ENCODE measurements at places on chromosomes 7 and 10. TPM values are rescaled to one million over a fixed set of nuclear protein-coding genes. Genes with fewer than 3 reads are reported as not detected.

The SLC37A3 gene
- total RNA-seq = 20.5 TPM

DNA sequence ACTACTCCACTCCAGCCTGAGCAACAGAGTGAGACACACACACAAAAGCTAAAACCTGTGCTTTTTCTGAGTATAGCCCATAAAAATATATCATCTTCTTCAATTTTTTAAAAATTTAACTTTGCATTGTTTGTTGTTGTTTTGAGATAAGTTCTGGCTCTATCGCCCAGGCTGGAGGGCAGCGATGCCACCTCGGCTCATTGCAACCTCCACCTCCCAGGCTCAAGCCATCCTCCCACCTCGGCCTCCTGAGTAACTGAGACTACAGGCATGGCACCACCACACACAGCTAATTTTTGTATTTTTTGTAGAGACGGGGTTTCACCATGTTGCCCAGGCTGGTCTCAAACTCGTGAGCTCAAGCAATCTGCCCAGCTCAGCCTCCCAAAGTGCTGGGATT lies 14.3 kb upstream of the TLX1 start:
- H3K27ac ChIP-seq = no peak overlapping the region
- H3K4me3 ChIP-seq = no peak overlapping the region
- H3K27me3 ChIP-seq = peaks cover 14% of the 10 kb centered on the region

The GIMAP6 gene
- 5.4 TPM for total RNA-seq

DNA sequence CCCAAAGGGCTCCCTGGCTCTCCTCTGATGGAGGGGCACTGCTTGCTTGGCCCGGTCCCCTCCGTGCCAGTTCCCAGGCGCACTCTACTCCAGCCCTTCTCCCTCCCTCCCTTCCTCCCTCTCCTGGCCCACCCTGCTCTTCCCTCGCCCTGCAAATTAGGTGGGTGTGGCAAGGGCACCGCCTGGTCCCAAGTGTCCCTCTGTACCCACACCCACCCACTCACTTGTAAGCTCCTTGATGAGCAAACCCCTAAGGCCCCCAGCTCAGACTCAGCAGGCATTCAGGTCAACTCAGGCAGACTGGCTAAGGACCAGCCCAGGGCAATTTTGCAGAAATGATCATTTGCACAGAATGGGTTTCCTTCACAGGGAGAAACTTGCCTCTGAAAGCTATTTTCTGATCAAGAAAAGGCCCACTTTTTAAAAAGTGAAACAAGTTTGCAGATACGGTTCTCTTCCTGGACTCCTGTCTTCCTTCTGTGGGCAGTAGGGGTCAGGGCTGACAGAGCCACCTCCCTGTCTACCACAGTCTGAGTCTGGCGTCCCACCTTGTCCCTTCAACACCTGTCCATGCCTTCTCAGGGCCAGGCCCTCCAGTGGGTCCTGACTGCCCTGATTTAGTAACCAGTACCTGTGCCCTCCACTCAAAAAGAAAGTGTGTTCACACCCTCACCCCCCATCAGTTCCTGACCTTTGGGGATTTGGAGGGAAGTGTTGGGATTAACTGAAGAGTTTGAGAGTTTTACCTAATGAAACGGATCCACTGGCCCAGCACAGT lies 28.3 kb downstream of the C10orf71 start:
- H3K36me3 ChIP-seq = no peaks in the 10 kb centered on the region
- no peak overlapping the region for H3K27ac ChIP-seq
- H3K4me1 ChIP-seq = no peaks in the 10 kb centered on the region
- no peaks in the 10 kb centered on the region for H3K27me3 ChIP-seq
- H3K4me3 ChIP-seq = no peak overlapping the region

GRCh38 chr7:159000859-159001435 lies 143.7 kb downstream of the VIPR2 start:
- peaks cover 11% of the 10 kb centered on the region for H3K4me1 ChIP-seq
- H3K27ac ChIP-seq = no peak overlapping the region
- H3K36me3 ChIP-seq = no peaks in the 10 kb centered on the region
- H3K27me3 ChIP-seq = no peaks in the 10 kb centered on the region
- DNase-seq = no peak

- H3K27ac ChIP-seq = no peak overlapping the region
- no peak overlapping the region for H3K4me3 ChIP-seq
- peaks cover 10% of the 10 kb centered on the region for H3K4me1 ChIP-seq
- H3K27me3 ChIP-seq = no peaks in the 10 kb centered on the region
Measured at GRCh38 chr10:87585565-87586514, 73.8 kb upstream of the PAPSS2 start.

The STEAP1B gene
- total RNA-seq = 13.1 TPM

The CDK14 gene
- 0.53 TPM for total RNA-seq

The OGDHL gene
- total RNA-seq = under 0.01 TPM

DNA sequence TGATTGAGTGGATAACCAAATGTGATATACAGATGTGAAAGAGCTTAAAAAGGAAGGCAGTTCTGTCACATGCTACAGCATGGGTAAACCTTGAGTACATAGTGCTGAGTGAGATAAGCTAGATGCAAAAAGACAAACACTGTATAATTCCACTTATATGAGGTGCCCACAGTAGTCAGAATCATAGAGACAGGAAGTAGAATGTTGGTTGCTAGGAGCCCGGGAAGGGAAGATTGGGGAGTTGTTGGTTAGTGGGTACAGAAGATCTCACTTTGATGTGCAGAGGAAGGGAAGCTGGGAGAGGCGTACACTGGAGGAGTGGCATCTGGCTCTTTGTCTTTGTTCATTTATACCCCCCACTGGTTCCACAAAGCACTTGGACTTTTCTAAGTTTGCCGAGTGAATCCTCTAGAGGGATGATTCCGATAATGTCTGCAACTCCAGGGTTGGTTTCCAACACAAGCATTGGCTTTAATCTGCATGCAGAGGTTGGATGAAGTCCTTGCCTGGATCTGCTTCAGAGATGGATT lies 39.5 kb downstream of the TSPAN14 start:
- H3K27ac ChIP-seq = peak overlapping the region; percentile 94
- no peak for DNase-seq
- H3K36me3 ChIP-seq = peaks cover 18% of the 10 kb centered on the region
- peaks cover 46% of the 10 kb centered on the region for H3K4me1 ChIP-seq
- no peaks in the 10 kb centered on the region for H3K27me3 ChIP-seq
- H3K4me3 ChIP-seq = no peak overlapping the region

GRCh38 chr10:9219860-9220259 lies 1165.4 kb downstream of the GATA3 start:
- H3K27me3 ChIP-seq = no peaks in the 10 kb centered on the region
- no peak overlapping the region for H3K4me3 ChIP-seq
- no peak overlapping the region for H3K27ac ChIP-seq
- no peaks in the 10 kb centered on the region for H3K36me3 ChIP-seq
- H3K4me1 ChIP-seq = no peaks in the 10 kb centered on the region

The SFXN4 gene
- total RNA-seq = 24.0 TPM

GRCh38 chr7:119782286-119782685 lies 490.7 kb upstream of the KCND2 start:
- H3K27ac ChIP-seq = no peak overlapping the region
- H3K4me1 ChIP-seq = no peaks in the 10 kb centered on the region
- DNase-seq = no peak
- no peaks in the 10 kb centered on the region for H3K36me3 ChIP-seq
- H3K4me3 ChIP-seq = no peak overlapping the region

The GDF2 gene
- total RNA-seq = not detected

- no peaks in the 10 kb centered on the region for H3K27me3 ChIP-seq
- H3K36me3 ChIP-seq = no peaks in the 10 kb centered on the region
- no peak overlapping the region for H3K27ac ChIP-seq
- no peaks in the 10 kb centered on the region for H3K4me1 ChIP-seq
Measured at GRCh38 chr10:43461950-43462349, 25.0 kb downstream of the ZNF487 start.

GRCh38 chr10:123270806-123271205 lies 116.6 kb downstream of the BUB3 start:
- no peaks in the 10 kb centered on the region for H3K4me1 ChIP-seq
- no peaks in the 10 kb centered on the region for H3K36me3 ChIP-seq
- no peak overlapping the region for H3K27ac ChIP-seq
- H3K4me3 ChIP-seq = no peak overlapping the region
- no peak for DNase-seq

GRCh38 chr7:32326078-32326477 lies 164.1 kb downstream of the LSM5 start:
- H3K36me3 ChIP-seq = no peaks in the 10 kb centered on the region
- no peak overlapping the region for H3K27ac ChIP-seq
- no peak for DNase-seq
- no peaks in the 10 kb centered on the region for H3K4me1 ChIP-seq

- H3K36me3 ChIP-seq = no peaks in the 10 kb centered on the region
- no peaks in the 10 kb centered on the region for H3K27me3 ChIP-seq
- no peak overlapping the region for H3K4me3 ChIP-seq
- DNase-seq = no peak
- H3K4me1 ChIP-seq = peaks cover 4% of the 10 kb centered on the region
- no peak overlapping the region for H3K27ac ChIP-seq
Measured at GRCh38 chr10:31152421-31153135, 120.9 kb upstream of the ZNF438 start.

The PPIA gene
- 1,726 TPM for total RNA-seq

- H3K27ac ChIP-seq = no peak overlapping the region
- H3K36me3 ChIP-seq = no peaks in the 10 kb centered on the region
- H3K4me1 ChIP-seq = no peaks in the 10 kb centered on the region
- no peaks in the 10 kb centered on the region for H3K27me3 ChIP-seq
Measured at GRCh38 chr7:36683111-36683510, 41.2 kb downstream of the AOAH start.

GRCh38 chr7:38584443-38585210 lies 46.5 kb downstream of the AMPH start:
- no peak overlapping the region for H3K27ac ChIP-seq
- H3K4me1 ChIP-seq = no peaks in the 10 kb centered on the region
- no peak for DNase-seq

DNA sequence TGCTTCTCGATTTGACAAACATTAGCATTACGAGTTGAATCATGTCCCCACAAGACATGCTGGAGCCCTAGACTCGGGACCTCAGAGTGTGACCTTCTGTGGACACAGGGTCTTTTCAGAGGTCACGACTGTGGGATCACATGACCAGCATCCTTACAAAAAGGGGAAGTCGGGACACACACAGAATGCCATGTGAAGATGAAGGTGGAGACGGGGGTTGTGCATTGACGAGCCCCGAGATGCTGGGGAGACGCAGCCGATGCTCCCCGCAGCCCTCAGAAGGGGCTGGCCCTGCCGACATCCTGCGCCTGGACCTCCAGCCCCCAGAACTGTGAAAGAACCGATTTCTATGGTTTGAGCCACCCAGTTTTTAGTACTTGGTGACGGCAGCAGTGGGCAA lies 7.5 kb downstream of the ZFAND2A start:
- DNase-seq = no peak
- no peaks in the 10 kb centered on the region for H3K27me3 ChIP-seq
- peaks cover 69% of the 10 kb centered on the region for H3K36me3 ChIP-seq
- H3K4me1 ChIP-seq = no peaks in the 10 kb centered on the region

GRCh38 chr7:77415476-77415822 lies 700 bp downstream of the GSAP start:
- H3K4me3 ChIP-seq = peak overlapping the region; percentile 80
- H3K4me1 ChIP-seq = peaks cover 11% of the 10 kb centered on the region
- no peak for DNase-seq
- no peaks in the 10 kb centered on the region for H3K27me3 ChIP-seq
- H3K27ac ChIP-seq = peak overlapping the region; percentile 91

DNA sequence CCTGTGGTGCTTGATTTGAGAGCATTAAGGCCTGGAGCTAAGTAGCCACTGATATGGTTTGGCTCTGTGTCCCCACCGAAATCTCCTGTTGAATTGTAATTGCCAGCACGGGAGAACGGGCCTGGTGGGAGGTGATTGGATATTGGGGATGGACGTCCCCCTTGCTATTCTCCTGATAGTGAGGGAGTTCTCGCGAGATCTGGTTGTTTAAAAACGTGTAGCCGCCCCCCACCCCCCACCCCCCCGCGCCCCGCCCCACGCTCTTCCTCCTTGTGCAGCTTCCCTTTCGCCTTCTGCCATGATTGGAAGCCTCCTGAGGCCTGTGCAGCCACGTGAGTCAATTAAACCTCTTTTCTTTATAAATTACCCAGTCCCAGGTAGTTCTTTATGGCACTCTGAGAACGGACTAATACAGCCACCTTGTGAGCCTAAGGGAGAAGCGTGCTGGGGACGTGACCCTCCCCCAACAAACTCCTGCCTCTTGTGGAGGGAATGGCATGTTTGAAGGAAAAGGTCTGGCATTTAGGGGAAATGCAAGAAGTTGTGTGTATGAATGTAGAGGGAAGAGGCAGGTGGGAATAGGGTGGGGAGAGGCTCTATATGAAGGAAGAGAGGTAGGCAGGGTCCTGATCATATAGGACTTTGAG lies 118.0 kb upstream of the KMT2C start:
- H3K27ac ChIP-seq = no peak overlapping the region
- no peaks in the 10 kb centered on the region for H3K36me3 ChIP-seq
- no peak overlapping the region for H3K4me3 ChIP-seq
- no peaks in the 10 kb centered on the region for H3K4me1 ChIP-seq
- H3K27me3 ChIP-seq = no peaks in the 10 kb centered on the region
- DNase-seq = no peak

The KCND2 gene
- total RNA-seq = not detected

DNA sequence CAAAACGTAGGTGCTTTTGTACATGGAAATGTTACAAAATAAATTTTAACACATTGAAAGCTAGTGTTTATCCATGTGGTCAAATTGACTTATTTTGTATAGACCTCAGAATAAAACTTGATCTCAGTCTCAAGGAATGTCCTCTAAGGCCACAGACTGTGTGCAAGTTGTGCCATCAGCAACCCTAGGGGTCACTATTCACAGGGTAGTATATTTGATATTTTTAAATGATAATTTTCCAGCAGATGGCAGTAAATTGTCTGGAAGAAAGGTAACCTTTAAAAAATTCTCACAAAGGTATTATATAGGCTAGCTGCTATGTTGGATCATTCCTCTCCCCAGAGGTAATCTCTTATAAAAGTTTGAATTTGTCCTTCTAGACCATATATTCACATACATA lies 12.9 kb upstream of the SNX10 start:
- H3K27me3 ChIP-seq = no peaks in the 10 kb centered on the region
- H3K4me3 ChIP-seq = no peak overlapping the region
- H3K36me3 ChIP-seq = no peaks in the 10 kb centered on the region
- no peaks in the 10 kb centered on the region for H3K4me1 ChIP-seq

Measured in esophagus squamous epithelium (tissue), 5 donors.